ENCODE measurements at places on chromosomes 5 and 9.

GRCh38 chr9:113913426-113914195 lies 37.5 kb downstream of the ZNF618 start:
- no peak for DNase-seq

DNA sequence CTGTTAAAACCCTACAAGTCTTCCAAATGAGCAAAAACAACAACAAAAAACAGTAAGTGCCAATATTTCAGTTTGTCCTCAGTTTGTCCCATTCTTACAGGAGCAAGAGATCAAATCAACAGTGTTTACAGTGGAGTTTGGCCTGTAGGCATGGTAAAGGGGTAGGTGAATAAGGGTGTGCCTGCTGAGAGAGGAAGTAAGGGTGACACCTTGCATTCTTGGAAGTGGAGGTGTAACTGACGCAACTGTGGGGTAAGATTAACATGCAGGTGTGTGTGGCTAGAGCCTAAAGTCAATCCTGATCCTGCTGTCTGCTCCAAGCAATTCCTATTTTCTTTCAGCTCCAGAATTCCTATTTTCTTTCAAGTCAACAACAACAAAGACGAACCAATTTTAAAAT lies 43.4 kb downstream of the PFDN1 start:
- no peak for DNase-seq

DNA sequence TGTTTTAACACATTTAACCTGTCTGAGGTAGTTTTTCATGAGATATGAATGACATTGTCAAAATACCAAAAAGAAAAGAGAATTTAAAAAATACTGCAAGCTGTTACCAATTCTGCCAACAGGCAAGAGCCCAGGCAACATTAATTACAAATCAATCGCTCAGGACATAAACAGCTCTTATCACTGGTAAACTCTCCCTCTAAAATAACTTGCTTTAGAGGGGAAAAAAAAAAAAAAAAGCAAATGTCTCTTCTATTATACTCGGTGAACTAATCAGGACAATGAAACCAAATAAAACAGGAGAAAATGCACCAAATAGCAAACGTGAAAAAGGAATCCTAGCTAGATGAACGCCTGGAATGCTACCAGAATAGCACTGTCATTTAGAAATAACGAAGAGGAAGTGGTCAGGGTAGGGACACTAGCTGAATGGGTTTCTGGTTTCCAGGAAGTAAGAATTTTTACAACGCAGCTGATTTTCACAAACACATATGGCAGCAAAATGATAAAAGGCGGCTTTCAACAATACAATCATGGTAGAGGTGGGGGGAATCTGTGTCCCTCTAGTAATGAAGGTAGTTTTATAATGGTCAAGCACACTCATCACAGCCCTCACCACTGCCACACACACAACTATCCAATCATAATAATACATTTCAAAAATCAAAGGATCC lies 94.9 kb downstream of the DENND1A start:
- DNase-seq, result no peak

GRCh38 chr5:67381236-67381880 lies 184.8 kb upstream of the CD180 start:
- DNase-seq, result no peak

GRCh38 chr9:133063500-133064231 lies 1.9 kb downstream of the CEL start:
- no peak for DNase-seq

GRCh38 chr5:6728011-6728794 lies 15.0 kb downstream of the TENT4A start:
- DNase-seq, result peak; percentile 19

- no peak for DNase-seq
Measured at GRCh38 chr5:148070621-148071020, 6.8 kb downstream of the SPINK5 start.

- no peak for DNase-seq
Measured at GRCh38 chr5:133612249-133612860, at the start of gene FSTL4. Gene FSTL4 (minus strand): TSS chr5:133612541.

DNA sequence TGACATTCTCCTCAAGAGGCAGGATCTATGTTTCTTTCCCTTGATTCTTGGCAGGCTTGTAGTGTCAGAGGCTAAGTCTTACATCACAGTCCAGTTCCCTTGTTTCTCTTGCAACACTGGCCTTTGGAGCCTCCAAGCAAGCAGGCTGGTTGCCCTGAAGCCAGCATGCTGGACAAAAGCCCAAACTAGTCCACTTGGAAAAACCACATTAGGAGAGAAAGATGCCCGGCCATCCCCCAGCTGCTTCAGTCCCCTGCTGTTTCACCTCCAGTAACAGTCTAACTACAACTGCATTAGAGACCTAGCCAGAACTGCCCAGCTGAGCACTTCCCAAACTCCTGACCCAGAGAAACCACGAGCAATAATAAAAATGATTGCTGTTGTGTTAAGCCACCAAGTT lies 87.6 kb downstream of the ADAMTS6 start:
- DNase-seq, result no peak
